Stimulated activated CD4-positive, alpha-beta T cell treated with anti-CD3 and anti-CD28 coated beads, TNF-alpha, amount 100 ng/mL, for 4 hours (primary cell): ENCODE measurements at places on chromosomes 16 and 17.

GRCh38 chr16:57409065-57409464 is 4.5 kb downstream of the CCL17 start:
- DNase-seq = no peak

DNA sequence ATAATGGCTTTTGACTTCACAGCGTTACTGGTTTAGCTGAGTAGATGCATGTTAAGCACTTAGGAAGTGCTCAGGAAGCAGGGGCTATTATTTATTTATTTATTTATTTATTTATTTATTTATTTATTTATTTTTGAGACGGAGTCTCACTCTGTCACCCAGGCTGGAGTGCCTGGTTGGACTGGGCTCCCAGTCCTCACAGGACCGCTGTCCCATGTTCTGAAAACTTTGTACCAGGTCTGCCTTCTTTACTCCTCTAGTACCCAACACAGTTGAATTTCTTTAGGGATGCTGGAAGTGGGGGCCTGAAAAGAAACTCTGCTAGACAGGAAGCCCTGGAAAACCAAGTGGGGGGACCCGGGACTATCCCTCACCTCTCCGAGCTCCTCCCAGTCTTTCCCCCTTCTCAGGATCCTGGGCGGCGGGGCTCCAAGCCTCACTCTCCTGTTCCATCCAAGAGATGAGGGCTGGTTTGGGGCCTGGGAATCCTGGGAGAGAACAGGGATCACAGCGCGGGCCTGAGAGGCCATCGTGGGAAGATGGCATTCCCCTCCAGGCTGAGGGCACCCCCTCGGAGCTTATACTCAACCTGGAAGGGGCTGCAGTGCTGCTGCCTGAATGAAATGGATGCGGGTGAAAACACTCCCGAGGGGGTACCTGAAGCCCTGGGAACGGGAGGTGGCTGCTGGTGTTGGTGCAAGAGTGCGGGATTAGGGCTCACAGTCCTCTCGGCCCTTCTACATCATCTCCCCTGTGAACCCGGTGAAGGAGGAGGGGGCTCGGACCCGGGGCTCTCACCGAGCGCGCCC is 674 bp downstream of the ZNF688 start:
- DNase-seq = no peak

DNA sequence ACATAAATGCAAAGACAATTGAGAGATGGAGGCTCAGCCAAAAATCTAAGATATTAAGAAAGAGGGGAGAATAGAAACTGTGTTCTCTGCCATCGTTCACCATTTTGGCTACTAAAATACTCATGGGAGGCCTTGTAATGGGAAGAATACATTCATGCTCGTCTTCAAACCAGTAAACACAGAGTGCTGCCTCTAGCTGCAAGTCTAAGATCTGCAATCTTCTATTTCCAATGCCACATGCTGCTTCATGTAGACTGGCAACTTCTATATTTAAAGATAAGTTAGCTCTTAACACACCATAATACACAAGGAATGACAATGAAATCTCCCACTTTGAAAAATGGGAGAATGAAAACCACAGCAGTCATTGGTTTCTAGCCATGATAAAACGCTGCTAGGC is 387.3 kb downstream of the HS3ST3B1 start:
- DNase-seq = no peak

DNA sequence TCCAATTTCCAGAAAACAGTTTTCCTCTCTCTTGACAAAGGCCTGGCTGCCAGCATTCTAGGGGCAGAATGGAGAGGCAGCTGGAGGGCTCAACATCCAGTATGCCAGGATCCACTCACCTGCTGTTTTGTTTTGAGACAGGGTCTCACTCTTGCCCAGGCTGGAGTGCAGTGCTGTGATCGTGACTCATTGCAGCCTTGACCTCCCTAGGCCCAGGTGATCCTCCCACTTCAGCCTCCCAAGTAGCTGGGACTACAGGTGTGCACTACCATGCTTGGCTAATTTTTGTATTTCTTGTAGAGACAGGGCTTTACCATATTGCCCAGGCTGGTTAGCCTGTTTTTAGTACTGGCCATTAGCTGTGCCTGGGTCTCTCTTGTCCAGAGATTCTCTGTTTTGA is 29.1 kb upstream of the FOXJ1 start:
- DNase-seq = no peak

GRCh38 chr16:23595246-23595950 is 718 bp downstream of the NDUFAB1 start:
- no peak for DNase-seq

- no peak for DNase-seq
These were observed 176.6 kb upstream of the IRX6 start for GRCh38 chr16:55147396-55147795.

DNA sequence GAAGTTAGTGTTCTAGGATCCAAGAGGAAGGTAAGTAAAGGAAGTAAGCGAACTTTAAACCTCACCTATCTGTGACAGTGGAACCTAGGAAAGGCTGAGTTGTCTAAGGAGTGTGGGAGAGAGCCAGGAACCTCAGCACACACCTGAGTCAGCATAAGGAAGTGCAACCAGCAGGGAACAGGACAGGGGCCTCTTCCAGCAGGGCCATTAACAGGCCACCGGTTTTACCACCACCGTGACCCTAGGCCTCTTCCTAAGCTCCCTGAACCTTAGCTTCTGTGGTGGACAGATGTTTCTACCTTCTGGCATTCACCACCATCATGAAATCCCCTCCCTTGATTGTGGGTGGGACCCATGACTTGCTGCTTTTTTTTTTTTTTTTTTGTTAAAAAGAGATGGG is 26.7 kb upstream of the GPATCH8 start:
- DNase-seq = no peak

DNA sequence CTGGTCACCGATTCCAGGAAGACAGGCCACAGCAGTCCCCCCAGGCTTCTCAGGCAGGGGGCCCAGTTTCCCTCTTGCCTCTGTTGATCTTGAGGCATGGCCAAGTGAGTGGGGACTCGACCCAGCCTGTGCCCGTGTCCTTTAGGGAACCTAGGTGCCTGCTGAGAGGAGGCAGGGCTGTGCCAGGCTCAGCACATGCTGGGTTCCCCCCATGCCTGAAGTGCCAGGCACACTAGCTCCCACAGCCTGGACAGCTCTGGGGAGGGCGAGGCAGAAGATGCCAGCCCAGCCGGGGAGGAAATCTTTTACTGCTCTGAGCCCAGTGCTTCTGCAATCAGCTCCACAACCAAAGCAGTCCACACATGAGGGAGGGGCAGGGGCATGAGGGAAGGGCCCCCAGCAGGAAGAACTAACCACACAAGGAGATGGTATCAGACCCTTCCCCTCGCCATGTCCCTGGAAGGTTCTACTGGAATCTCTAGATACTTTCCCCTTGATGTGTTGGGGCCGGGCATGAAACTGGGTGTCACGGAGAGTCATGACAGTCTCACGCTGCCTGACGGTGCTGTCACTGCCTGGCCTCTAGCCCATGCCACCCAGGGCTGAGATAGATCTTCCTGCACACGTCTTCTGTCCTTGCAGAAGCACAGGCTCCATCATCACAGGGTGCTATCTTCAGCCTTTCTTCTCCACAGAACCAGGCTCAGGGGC is 25.5 kb downstream of the MYO18A start:
- no peak for DNase-seq

- no peak for DNase-seq
These were observed 295.5 kb downstream of the CDH11 start for GRCh38 chr16:64826374-64826773.

- no peak for DNase-seq
These were observed 3.8 kb downstream of the CRYM start for GRCh38 chr16:21274172-21274726.

DNA sequence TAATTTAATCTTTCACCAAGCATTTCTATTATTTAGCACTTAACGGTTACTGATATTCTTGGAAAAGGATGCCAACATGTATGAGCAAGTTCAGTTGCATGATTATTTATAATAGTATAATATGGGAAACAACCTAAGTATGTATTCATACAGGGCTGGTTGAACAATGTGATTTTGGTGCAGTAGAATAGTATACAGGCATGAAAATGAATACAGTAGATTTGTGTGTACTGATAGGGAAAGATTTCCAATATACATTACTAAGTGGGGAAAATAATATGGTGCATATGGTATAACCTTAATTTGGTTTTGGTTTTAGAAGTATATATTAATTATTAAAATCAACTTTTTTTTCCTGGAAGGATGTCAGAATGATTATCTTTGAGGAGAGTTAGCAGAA is 109.1 kb downstream of the SPECC1 start:
- no peak for DNase-seq

- no peak for DNase-seq
These were observed 1.7 kb downstream of the SLC25A10 start for GRCh38 chr17:81713556-81714411.

DNA sequence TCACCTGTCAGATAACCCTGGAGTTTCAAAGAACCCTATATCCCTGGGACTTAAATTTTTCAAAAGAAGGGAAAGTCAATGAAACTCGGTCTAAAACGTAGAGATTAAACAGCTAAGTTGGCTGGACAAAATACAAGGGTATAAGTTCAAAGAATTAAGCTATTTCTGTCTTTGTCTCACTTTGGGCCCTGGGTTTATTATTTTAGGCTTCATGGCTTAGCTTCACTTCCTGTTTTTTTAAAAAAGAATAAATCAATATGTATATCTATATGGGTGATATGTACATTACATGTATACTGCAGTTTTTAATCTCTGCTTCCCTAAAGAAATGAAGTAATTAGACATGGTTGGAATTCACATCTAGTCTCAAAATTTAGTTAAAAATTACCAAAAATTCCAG is 132.3 kb downstream of the TRIM37 start:
- DNase-seq = no peak

- no peak for DNase-seq
These were observed 30.8 kb downstream of the EFCAB5 start for GRCh38 chr17:29972277-29972676.

DNA sequence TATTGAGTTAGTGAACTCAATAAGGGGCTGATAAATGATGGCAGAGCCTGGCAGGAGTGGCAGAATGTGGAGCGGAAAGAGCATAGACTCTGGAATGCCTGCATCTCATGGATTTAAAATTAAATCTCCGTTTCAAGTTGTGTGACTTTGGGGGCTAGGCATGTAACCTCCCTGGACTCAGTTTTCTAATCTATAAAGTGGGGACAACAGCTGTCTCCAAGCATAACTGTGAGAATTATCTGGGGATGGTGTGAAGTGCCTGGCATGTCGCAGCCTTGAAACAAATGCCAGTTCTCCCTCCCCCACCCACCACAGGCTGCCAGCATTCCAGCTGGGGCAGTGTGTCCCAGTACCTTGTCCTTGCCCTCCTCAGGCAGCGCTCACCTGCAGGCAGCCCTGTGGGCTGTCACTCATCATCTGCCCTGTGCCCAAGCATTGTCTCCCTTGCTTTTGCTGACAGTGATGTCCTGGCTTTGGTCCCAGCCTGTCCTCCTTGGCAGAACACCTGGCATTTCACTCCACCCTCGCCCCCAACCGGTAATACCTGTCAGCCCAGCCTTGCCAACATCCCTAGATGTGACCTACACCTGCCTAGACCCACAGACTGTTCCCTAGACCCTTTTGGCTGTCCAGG is 129.6 kb downstream of the MRM1 start:
- DNase-seq = no peak

- DNase-seq = no peak
These were observed 30.9 kb downstream of the XPO6 start for GRCh38 chr16:28180655-28181460.

DNA sequence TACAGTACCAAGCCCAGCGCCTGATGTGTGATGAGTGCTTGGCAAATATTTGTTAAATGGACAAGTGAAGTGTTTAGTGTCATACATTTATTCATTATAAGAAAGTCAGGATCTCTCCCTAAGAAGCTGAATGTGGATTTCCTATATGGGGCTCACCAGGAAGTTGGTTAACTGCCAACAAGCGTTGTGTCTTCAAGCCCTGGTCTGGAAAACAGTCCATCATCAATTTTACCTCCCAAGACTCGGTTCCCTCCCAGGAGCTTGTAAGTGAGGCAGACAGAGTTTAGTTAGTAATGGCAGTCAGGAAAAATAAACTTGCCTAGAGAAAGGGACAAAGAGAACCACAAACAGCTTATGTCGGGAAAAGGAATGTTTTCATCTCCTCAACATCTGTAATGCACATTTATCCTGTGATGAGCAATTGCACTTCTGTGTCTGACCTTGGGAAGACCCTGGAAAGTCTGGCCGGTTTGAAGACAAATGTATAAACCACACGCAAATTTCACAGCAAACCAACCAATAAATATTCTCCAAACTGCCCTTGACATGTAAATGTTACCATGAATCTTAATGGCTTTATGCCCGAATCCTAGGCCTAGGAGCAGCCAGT is 28.3 kb downstream of the C16orf95 start:
- DNase-seq = no peak

- DNase-seq = no peak
These were observed 31.0 kb downstream of the PSMD12 start for GRCh38 chr17:67335245-67335835.

GRCh38 chr16:48393485-48394354 is 8.5 kb upstream of the SIAH1 start:
- DNase-seq = no peak

- DNase-seq = no peak
These were observed 18.2 kb downstream of the RBFOX1 start for GRCh38 chr16:7350806-7351205.

DNA sequence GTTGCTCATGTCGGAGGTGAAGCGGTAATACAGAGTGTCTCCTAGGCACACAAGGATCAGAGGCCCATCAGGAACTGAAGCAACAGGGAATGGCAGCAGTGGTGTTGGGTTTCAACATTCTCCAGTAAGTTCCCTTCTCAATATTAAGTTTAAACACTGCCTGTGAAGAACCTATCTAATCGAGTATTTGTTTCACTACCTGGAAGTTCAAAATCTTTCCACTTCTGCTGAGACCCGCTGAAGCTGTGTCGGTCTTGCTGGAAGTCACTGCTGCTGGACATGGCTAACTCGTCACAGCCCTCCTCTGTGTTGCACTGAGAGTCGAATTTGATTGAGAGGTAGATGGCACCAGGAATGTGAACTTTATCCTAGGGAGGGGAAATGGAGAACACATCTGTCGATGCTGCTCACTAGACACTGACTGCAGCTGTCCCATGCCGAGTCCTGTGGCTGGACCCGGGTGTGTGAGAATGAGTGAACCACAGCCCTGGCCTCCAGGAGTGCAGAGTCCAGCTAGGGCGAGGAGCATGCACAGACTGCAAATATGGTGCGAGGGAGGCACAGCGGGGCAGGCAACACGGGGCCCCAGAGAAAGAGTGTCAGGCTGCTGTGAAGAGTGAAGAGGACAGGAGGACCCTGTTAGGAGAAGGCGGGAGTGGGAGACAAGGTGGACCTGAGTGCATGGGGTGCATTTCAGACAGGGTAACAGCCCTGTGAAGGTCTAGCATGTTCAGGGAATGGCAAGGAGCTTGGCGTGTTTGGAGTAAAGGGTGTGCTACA is 50.1 kb upstream of the ATP2A3 start:
- no peak for DNase-seq
